ENCODE measurements at places on chromosomes 2 and 18.

DNA sequence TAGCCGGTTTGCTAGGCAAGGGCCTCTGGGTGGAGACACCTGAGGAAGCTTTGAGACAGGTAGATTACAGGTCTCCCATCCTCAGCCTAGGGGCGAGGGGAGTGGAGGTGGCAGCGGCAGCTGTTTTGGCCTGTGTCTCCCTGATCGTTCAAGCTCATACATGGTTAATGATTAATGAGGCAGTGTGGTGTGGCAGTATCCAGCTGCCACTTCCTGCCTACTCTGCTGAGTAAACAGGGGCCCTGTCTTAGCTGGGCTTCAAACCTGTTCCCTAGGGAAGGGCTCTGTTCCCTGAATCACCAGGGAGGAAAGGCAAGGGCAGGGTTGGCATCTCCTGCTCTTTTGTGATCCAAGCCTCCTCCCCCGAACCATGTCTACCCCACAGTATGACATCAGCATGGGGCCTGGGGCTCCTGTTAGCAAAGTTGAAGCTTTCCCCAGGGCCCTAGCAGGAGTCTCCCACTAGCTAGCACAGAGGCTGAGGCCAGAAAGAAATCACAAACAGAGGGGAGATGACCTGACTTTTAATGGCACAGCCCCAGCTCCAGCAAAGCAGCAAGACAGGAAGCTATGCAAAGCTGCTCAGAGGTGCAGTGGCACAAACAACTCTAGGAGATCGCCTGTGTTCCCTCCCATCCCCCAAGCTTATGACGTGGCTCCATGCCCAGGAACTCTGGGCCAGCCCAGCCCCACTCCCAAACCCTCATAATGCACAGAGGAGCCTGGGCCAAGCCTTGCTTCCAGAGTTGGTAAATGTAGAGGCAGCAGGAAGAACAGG lies 3.7 kb upstream of the TUBA4B start:
- DNase-seq = peak; percentile 26

- DNase-seq = no peak
Measured at GRCh38 chr18:59551902-59552635, 145.2 kb downstream of the CCBE1 start.

- DNase-seq = peak; percentile 75
Measured at GRCh38 chr2:200905618-200906296, 16.6 kb downstream of the NIF3L1 start.

DNA sequence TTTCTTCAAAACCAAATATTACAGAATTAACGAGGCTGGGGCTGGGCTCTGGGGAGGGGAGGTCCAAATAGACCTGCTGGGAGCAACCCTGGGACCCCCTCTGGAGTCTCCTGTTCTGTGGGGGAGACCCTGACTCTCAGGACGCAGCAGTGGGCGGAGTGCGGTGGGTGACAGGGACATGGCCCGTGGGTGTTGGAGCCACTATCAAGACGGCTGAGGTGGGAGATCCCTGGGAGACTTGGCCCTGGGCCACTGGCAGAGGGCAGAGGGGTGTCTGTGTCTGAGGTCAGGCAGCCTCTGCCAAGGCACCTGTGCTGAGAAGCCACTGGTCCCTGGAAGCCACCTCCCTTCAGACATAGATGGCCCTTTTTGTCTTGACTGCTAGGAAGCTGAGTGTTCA lies 79.5 kb upstream of the CTDP1 start:
- DNase-seq = no peak

GRCh38 chr2:205969584-205969983 lies 116.4 kb downstream of the INO80D start:
- DNase-seq = no peak

GRCh38 chr18:65279668-65280305 lies 471.0 kb upstream of the CDH7 start:
- no peak for DNase-seq

DNA sequence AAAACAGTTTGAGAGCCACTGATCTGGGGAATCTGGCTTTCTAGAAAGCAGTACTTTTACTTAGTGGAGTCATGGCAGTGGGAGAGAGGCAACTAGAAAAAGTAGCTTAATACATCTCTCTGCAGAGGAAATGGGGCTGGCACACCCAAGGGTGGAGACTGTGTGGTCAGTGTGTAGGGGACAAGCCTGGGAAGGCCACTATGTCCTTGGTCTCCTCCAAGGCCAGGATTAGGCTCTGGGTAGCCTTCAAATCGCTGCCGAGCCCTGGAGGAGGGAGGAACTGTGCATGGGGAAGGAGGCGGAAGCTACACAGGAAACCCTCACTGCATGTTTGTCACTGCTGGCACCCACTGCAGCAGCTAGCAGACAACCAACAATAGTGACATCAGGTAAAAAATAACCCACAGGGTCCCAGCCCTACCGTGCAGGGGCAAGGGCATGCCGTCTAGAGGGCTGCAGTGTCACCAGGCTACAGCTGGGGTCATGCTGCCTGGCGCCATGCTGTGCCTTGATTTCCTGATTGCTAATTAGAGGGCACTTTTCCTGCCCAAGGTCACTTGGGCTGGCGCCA lies 34.8 kb downstream of the LBH start:
- no peak for DNase-seq

- no peak for DNase-seq
Measured at GRCh38 chr2:230921806-230922595, 3.0 kb downstream of the GPR55 start.

- DNase-seq = no peak
Measured at GRCh38 chr18:37242826-37243560, 322.6 kb downstream of the CELF4 start.
